ENCODE measurements at places on chromosomes 3 and 15. TPM values are rescaled to one million over a fixed set of nuclear protein-coding genes. Genes with fewer than 3 reads are reported as not detected.

DNA sequence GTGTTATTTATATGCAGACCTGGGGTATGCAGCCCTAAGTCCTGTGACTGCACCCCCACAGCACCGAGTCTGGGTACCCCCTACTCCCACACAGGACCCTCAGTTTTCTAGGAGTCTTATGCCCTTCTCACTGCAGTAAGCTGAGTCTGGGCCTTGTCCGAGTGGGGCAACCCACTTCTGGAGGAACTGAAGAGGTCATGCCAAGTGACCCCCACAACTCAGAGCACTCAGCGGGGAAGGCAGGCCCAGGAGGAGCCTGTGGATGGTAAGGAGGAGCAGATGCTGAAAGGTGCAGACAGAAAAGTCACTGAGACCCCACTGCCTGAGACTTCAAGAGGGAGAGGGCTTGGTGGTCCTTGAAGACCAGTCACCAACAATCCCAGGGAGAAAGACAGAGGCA lies 56.1 kb upstream of the FGD5 start:
- H3K4me1 ChIP-seq, result peaks cover 3% of the 10 kb centered on the region
- DNase-seq, result no peak
- H3K27me3 ChIP-seq, result no peaks in the 10 kb centered on the region
- H3K27ac ChIP-seq, result no peak overlapping the region
- H3K36me3 ChIP-seq, result no peaks in the 10 kb centered on the region

- H3K27me3 ChIP-seq, result no peaks in the 10 kb centered on the region
- H3K27ac ChIP-seq, result no peak overlapping the region
- no peak for DNase-seq
- H3K4me1 ChIP-seq, result no peaks in the 10 kb centered on the region
- no peak overlapping the region for H3K4me3 ChIP-seq
Measured at GRCh38 chr3:156762631-156763185, 63.4 kb upstream of the LEKR1 start.

DNA sequence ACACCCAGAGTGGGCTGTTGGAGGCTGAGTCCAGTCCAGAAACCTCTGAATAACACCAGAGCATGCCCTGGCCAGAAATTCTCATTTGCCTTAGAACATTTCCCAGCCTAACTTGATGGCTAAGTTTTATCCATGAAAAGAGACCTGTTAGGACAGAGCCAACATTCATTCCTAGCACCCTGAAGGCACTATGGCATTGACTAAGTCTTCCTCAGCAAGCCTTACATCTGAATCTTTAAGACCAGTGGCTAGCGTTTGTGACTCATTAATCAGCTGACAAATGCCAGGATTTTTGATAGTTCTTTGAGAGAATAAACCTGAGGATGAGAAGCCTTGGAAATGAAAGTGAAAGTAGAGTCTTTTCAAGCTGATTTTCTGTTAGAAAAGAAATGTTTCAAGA lies 1087.1 kb upstream of the ALCAM start:
- DNase-seq, result no peak
- no peak overlapping the region for H3K27ac ChIP-seq
- no peaks in the 10 kb centered on the region for H3K36me3 ChIP-seq
- no peaks in the 10 kb centered on the region for H3K4me1 ChIP-seq
- H3K4me3 ChIP-seq, result no peak overlapping the region

GRCh38 chr3:47688488-47688887 lies 93.2 kb downstream of the SMARCC1 start:
- peaks cover 36% of the 10 kb centered on the region for H3K36me3 ChIP-seq
- H3K4me3 ChIP-seq, result no peak overlapping the region
- H3K27me3 ChIP-seq, result no peaks in the 10 kb centered on the region
- H3K4me1 ChIP-seq, result no peaks in the 10 kb centered on the region
- no peak overlapping the region for H3K27ac ChIP-seq

- H3K27ac ChIP-seq, result no peak overlapping the region
- no peaks in the 10 kb centered on the region for H3K27me3 ChIP-seq
- no peaks in the 10 kb centered on the region for H3K4me1 ChIP-seq
- no peaks in the 10 kb centered on the region for H3K36me3 ChIP-seq
- no peak for DNase-seq
- H3K4me3 ChIP-seq, result no peak overlapping the region
Measured at GRCh38 chr3:23587513-23587912, 218.2 kb upstream of the UBE2E1 start.

FOXL2NB gene
- total RNA-seq, result not detected

RPS17 gene
- 3,069 TPM for total RNA-seq
